Neural crest cell (in vitro differentiated cells): ENCODE measurements at places on chromosomes 1 and 21.
A peak's percentile ranks its signal among the peaks of the same experiment; 100 is the strongest.

GRCh38 chr21:21231913-21232312 lies 233.7 kb downstream of the NCAM2 start:
- no peak for DNase-seq
- peaks cover 4% of the 10 kb centered on the region for H3K27me3 ChIP-seq
- H3K36me3 ChIP-seq = no peaks in the 10 kb centered on the region
- H3K4me3 ChIP-seq = no peak overlapping the region

- peaks cover 7% of the 10 kb centered on the region for H3K36me3 ChIP-seq
- no peak overlapping the region for H3K27ac ChIP-seq
- H3K4me3 ChIP-seq = no peak overlapping the region
Measured at GRCh38 chr1:172136925-172137324, 283.6 kb upstream of the C1orf105 start.

DNA sequence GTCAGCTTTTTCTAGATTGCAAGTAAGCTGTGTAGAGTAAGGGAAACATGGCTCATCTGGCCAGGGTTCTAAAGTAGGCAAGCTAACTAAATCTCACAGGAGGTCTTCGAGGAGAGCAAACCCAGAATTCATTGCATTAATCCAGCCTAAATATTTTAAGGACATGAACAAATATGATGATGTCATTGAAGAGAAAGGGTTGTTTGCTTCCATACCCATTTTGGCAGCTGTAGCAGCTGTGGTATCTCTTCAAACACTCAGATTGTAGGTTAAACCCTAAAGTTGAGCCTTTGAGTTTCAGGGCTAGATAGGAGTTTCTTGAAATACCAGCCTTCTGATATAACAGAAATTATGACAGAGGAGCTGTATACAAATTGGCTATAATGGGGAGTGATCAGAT lies 200.5 kb upstream of the C1orf105 start:
- H3K4me3 ChIP-seq = no peak overlapping the region
- H3K27me3 ChIP-seq = no peaks in the 10 kb centered on the region
- no peaks in the 10 kb centered on the region for H3K36me3 ChIP-seq
- H3K4me1 ChIP-seq = peaks cover 4% of the 10 kb centered on the region
- no peak overlapping the region for H3K27ac ChIP-seq

GRCh38 chr21:26405735-26406361 lies 167.2 kb downstream of the CYYR1 start:
- no peak overlapping the region for H3K4me3 ChIP-seq
- H3K27ac ChIP-seq = peak overlapping the region; percentile 21
- H3K36me3 ChIP-seq = no peaks in the 10 kb centered on the region
- no peak for DNase-seq

DNA sequence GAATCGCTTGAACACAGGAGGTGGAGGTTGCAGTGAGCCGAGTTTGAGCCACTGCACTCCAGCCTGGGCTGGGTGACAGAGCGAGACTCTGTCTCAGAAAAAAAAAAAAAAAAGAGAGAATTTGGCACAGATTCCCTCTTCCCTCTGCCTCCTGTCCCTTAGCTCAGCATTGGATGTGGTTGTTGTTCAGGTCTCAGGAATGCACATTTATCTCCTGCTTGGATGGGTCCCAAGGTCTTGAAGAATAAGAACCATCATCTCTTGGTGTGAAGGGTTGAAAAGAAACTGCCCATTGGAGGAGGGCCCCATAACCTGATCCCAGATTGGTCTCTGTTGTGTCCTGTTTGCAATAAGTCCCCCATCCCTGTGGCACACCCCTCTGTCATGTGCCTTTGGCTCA lies 34.9 kb downstream of the UBIAD1 start:
- no peak overlapping the region for H3K27ac ChIP-seq
- H3K4me1 ChIP-seq = peaks cover 14% of the 10 kb centered on the region
- DNase-seq = no peak
- H3K27me3 ChIP-seq = no peaks in the 10 kb centered on the region
- no peaks in the 10 kb centered on the region for H3K36me3 ChIP-seq
- H3K4me3 ChIP-seq = no peak overlapping the region

DNA sequence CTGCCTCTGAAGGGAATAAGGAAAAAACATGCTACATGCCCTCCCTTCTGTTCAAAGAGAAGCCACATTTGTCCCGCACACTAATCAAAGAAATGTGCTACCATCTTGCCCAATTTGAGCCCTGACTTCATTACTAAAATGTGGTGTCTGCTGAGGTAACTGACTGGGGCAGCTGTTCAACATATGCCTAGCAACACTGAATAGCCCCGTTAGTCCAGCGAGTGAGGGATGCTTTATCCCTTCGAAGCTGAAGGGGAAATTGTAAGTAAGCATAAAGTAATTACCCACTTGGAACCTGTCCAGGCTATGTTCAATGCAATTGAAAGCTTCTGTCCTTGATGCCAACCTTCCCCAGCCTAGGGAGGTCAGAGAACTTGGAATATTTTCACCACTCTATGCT lies 310.6 kb downstream of the SEC16B start:
- no peak for DNase-seq
- no peaks in the 10 kb centered on the region for H3K27me3 ChIP-seq
- no peak overlapping the region for H3K27ac ChIP-seq
- no peak overlapping the region for H3K4me3 ChIP-seq
- no peaks in the 10 kb centered on the region for H3K36me3 ChIP-seq

- peaks cover 31% of the 10 kb centered on the region for H3K27me3 ChIP-seq
- DNase-seq = no peak
- peaks cover 9% of the 10 kb centered on the region for H3K4me1 ChIP-seq
- H3K36me3 ChIP-seq = no peaks in the 10 kb centered on the region
- H3K4me3 ChIP-seq = no peak overlapping the region
- no peak overlapping the region for H3K27ac ChIP-seq
Measured at GRCh38 chr1:21514245-21514644, 5.0 kb downstream of the ALPL start.

GRCh38 chr1:185681034-185681633 lies 53.1 kb upstream of the HMCN1 start:
- H3K36me3 ChIP-seq = no peaks in the 10 kb centered on the region
- H3K27me3 ChIP-seq = no peaks in the 10 kb centered on the region
- H3K4me3 ChIP-seq = no peak overlapping the region
- H3K4me1 ChIP-seq = no peaks in the 10 kb centered on the region
- peak; percentile 4 for DNase-seq

- no peak overlapping the region for H3K4me3 ChIP-seq
- H3K27ac ChIP-seq = no peak overlapping the region
- H3K36me3 ChIP-seq = no peaks in the 10 kb centered on the region
- no peak for DNase-seq
Measured at GRCh38 chr1:226575739-226576378, 27.3 kb downstream of the STUM start.

- no peak for DNase-seq
- H3K36me3 ChIP-seq = no peaks in the 10 kb centered on the region
- H3K27me3 ChIP-seq = no peaks in the 10 kb centered on the region
- no peak overlapping the region for H3K4me3 ChIP-seq
- no peak overlapping the region for H3K27ac ChIP-seq
Measured at GRCh38 chr1:108036796-108037562, 72.0 kb upstream of the VAV3 start.

- peaks cover 2% of the 10 kb centered on the region for H3K36me3 ChIP-seq
- no peak for DNase-seq
- no peak overlapping the region for H3K27ac ChIP-seq
- H3K27me3 ChIP-seq = no peaks in the 10 kb centered on the region
Measured at GRCh38 chr1:96559707-96560596, 161.6 kb upstream of the PTBP2 start.

DNA sequence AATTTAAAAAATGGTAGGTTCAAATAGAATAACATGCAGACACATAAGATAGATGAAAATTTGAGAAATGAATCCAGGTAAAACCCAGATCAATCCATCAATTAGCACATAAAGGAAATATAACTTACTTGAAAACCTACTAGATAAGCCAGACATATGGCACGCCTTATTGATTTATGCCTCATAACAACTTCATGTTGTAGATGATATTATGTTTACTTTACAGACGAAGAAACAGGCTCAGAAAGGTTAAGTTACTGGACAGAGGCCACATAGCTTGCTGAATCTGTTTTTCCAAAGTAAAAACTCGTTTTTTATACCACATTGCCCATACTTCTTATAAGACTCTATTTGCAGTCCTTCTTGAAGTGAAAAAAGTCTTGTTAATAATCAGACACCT lies 22.1 kb upstream of the NCF2 start:
- H3K4me1 ChIP-seq = no peaks in the 10 kb centered on the region
- no peak for DNase-seq

GRCh38 chr1:22646384-22646783 lies 3.0 kb downstream of the C1QC start:
- peaks cover 2% of the 10 kb centered on the region for H3K27me3 ChIP-seq
- H3K4me3 ChIP-seq = no peak overlapping the region
- H3K4me1 ChIP-seq = no peaks in the 10 kb centered on the region
- H3K36me3 ChIP-seq = no peaks in the 10 kb centered on the region

GRCh38 chr1:43034778-43035177 lies 76.1 kb upstream of the SLC2A1 start:
- H3K4me3 ChIP-seq = peak overlapping the region; percentile 1
- H3K27ac ChIP-seq = peak overlapping the region; percentile 83
- no peaks in the 10 kb centered on the region for H3K36me3 ChIP-seq
- DNase-seq = no peak
- no peaks in the 10 kb centered on the region for H3K27me3 ChIP-seq

- no peaks in the 10 kb centered on the region for H3K27me3 ChIP-seq
- no peak for DNase-seq
- H3K36me3 ChIP-seq = no peaks in the 10 kb centered on the region
- H3K4me1 ChIP-seq = peaks cover 38% of the 10 kb centered on the region
- no peak overlapping the region for H3K27ac ChIP-seq
- no peak overlapping the region for H3K4me3 ChIP-seq
Measured at GRCh38 chr1:59061876-59062275, 235.0 kb upstream of the FGGY start.

DNA sequence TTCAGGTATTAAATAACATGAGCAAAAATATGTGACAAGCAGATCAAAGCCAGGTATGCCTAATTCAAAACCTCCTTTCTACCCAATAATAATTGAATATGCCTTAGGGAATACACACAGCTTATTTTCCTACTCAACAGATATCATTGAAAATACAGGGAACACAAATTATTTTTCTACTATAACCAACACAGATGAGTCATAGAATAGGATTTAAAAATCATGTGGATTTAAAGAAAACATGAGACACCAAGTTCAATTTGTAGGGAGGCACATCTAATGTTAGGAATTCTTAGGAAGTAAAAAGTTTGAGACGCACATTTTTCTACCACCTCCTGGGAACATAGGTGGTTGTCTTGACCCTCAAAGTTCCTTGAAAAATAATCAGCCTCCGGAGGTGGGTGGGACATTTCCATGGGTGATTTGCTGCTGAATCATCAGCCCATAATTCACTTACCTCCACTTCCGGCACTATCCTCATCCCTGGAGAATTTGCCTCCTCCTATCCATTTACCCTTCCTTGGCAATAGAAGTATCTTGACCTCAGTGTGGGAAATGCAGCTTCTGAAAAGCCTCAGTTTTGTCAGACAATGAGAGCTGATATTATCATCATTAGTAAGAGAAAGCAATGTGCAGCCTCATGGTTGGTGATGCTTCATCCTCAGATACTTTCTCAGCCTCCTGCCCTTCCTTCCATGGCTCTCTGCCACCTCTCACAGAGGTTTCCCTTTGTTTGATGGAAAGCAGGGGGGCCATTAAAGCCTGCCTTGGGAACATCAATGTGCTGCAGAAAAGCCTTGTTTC lies 33.5 kb upstream of the RGS4 start:
- no peak overlapping the region for H3K27ac ChIP-seq
- no peak for DNase-seq
- no peaks in the 10 kb centered on the region for H3K36me3 ChIP-seq
- H3K4me3 ChIP-seq = no peak overlapping the region
- H3K4me1 ChIP-seq = no peaks in the 10 kb centered on the region

- no peak overlapping the region for H3K4me3 ChIP-seq
- no peak for DNase-seq
- peaks cover 23% of the 10 kb centered on the region for H3K36me3 ChIP-seq
Measured at GRCh38 chr1:236848274-236848923, 53.3 kb downstream of the MTR start.

DNA sequence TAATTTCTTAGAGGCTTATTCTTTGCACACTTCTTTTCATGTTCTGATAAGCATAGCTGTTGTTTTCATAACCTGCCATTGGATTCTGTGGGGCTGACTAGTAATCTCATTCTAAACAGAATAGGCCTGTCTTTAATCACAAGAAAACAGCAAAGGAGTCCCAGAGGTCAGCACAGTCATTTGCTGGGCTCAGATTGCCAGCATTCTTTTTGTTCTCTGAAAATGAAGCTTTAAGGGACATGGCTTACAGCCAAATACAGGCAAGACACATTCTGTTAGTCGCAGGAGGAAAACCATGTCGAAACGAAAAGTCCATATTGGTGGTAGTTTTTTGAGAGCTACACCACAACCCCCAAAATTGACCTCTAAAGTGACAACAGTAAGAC lies 75.0 kb downstream of the MRPS6 start:
- no peak for DNase-seq
- peak overlapping the region; percentile 5 for H3K27ac ChIP-seq
- no peaks in the 10 kb centered on the region for H3K27me3 ChIP-seq

GRCh38 chr1:192045131-192045530 lies 113.1 kb upstream of the RGS18 start:
- DNase-seq = no peak
- H3K4me1 ChIP-seq = no peaks in the 10 kb centered on the region
- no peaks in the 10 kb centered on the region for H3K27me3 ChIP-seq
- H3K4me3 ChIP-seq = no peak overlapping the region
- H3K36me3 ChIP-seq = no peaks in the 10 kb centered on the region

- H3K36me3 ChIP-seq = no peaks in the 10 kb centered on the region
- peaks cover 39% of the 10 kb centered on the region for H3K4me1 ChIP-seq
- peak overlapping the region; percentile 43 for H3K4me3 ChIP-seq
- DNase-seq = no peak
- H3K27ac ChIP-seq = peak overlapping the region; percentile 63
- no peaks in the 10 kb centered on the region for H3K27me3 ChIP-seq
Measured at GRCh38 chr1:171220081-171220420, 28.2 kb upstream of the FMO1 start.

GRCh38 chr21:14096172-14096571 lies 114.6 kb downstream of the LIPI start:
- no peaks in the 10 kb centered on the region for H3K27me3 ChIP-seq
- no peak overlapping the region for H3K27ac ChIP-seq
- peaks cover 33% of the 10 kb centered on the region for H3K36me3 ChIP-seq
- DNase-seq = no peak
